NAMALWA (cell line): ENCODE measurements at places on chromosomes 12 and 14.

GRCh38 chr12:132748319-132748718 is 13.3 kb downstream of the ANKLE2 start:
- DNase-seq: no peak

DNA sequence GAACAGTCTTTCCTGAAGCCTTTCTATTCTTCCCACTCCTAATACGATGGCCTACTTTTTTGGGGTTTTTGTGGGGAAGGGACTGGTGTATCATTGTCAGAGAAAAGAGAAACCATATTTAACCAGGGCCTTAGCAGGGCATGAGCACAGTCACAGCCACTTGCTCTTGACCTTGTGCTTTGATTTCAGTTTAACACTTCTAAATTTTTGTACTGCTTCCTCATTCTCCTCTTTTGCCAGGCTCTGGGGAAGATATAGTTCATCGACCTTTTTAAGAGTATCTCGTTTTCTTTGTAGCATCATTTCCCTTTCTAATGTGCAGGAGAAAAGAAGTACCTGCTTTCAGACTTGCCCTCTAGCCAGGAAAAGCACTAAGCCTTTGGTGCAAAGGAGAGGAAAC is 2.2 kb downstream of the ZBTB1 start:
- DNase-seq: peak; percentile 34

DNA sequence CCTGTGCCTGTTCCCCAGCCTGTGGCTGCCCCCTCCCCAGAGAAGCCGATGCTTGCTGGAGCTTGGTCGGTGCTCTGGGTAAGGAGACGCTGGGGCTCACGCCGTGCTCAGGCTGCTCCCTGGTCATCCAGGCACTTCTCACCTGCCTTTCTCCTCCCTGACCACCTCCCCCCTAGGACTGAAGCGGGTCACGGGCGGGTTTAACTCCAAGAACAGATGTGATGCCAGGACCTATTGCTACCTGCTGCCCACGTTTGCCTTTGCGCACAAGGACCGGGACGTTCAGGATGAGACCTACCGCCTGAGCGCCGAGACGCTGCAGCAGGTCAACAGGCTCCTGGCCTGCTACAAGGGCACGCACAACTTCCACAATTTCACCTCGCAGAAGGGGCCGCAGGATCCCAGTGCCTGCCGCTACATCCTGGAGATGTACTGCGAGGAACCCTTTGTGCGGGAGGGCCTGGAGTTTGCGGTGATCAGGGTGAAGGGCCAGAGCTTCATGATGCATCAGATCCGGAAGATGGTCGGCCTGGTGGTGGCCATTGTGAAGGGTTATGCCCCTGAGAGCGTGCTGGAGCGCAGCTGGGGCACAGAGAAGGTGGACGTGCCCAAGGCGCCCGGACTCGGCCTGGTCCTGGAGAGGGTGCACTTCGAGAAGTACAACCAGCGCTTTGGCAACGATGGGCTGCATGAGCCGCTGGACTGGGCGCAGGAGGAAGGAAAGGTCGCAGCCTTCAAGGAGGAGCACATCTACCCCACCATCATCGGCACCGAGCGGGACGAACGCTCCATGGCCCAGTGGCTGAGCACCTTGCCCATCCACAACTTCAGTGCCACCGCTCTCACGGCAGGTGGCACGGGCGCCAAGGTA is 8.4 kb upstream of the EP400 start:
- DNase-seq: no peak

DNA sequence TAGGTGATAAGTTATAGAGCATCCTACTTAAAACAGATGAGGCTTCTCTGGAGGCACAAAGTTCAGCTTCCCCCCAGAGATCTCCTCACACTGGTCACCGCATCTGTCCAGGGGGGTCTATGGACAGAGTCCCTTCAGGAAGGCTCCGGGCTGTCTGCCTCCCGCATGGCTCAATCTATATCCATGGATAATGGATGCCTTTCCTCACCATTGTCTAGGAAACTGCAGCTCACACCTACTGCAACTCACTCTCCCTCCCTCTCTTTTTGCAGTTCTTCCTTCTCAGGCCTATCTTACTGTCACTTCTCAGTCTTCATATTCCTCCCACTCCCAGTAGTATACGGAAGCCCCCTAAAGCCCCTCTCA is 100.6 kb upstream of the BCL2L14 start:
- DNase-seq: no peak

- DNase-seq: no peak
These were observed 181.1 kb upstream of the HIF1A start for GRCh38 chr14:61513986-61514830.

DNA sequence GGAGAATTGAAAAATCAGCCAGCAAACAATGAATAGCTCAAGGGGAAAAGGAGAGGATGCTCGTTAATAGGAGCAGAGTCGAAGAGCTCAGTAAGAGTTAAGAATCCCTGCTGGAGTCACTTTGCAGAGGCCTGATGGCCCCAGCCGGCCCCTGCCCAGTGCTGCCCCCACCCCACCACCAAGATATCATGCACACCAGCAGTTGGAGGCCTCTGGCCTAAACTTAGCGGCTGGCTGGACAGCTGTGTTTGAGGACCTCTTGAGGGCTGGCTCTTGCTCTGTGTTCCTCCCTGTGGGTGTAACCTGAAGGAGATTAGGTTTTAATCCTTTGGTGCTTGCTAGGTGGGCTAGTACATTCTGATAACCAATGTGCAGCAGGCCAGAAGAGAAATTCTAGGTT is 142.0 kb downstream of the PLXNC1 start:
- no peak for DNase-seq

DNA sequence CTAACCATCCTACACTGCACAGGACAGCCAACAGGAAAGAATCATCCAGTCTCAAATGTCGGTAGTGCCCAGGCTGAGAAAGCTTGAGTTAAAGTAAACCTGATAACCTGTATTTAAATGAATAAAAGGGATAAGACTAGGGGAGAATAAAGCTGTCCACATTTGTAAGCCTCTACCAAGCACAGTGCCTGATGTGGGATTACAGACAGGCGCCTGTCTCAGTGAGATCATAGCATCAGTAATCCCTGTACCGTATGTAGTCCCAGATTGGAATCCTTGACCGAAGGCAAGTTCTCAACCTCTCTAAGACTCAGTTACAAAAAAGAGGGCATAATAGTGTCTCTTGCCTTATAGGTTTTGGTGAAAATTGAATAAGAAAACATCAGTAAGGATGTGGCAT is 59.9 kb downstream of the BICD1 start:
- DNase-seq: no peak

DNA sequence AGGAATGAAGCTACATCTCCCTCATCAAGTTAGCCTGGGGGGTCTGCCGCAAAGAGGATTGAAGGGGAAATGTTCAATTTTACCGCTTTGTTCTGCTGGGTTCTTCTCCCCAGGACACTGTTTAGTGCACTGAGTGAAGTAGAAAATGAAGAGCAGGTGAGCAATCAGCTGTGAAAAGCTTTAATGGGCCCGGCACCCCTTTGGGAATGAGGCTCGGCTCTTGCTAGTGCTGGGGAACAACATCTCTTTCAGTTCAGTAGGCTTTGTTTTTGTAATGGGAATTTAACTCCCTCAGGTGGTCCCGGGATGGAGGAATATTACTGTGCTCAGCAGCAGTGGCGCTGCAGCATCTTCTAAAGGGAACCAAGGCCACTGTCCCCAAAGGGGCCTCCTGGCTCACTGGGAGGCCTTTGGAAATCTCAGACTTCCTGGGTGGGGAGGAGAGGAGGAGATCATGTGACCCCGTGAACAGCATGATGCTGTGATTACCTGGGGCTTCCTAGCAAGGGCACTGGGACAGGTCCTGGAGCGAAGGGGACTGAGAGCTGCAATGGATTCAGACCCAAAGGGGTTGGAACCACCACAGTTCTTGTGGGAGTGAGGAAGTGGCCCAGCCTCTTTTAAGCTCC is 85.2 kb upstream of the MAX start:
- DNase-seq: no peak

GRCh38 chr12:108516511-108517275 is 1.6 kb downstream of the FICD start:
- peak; percentile 49 for DNase-seq

DNA sequence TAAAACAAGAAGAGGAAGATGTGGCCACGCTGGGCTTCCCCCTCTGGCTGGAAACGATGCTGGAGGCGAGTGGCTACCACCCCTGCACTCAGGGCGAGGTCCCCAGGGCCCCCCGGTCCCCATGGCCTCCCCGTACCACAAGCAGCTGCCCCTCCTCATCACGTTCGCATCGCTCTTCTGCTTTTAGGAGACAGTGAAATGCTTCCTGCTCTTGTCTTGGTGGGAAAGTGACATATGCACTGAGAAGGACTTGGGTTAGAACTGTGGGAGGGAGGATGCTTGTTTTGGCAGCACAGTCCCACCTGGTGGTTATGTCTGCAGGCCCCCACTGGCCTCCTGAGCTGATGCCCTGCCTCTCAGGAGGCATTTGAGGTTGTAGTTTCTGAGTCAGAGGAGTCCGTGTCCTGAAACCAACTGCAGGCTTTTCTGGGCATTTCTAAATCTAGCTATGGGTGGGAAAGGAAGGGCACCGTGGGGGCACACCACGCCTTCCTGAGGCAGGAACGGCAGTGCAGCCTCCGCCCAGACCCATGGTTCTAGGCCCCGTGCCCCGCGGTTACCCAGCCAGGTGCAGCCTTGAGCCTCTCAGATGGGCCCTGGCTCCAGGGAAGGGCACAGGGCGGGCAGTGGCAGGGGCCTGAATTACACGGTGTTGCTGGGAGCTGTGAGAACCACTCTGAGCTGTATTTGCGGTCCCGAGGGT is 139.3 kb downstream of the ADGRD1 start:
- DNase-seq: peak; percentile 15

GRCh38 chr14:65476942-65477318 is 64.4 kb downstream of the FUT8 start:
- DNase-seq: no peak

GRCh38 chr12:29970501-29970900 is 186.8 kb upstream of the TMTC1 start:
- DNase-seq: no peak

DNA sequence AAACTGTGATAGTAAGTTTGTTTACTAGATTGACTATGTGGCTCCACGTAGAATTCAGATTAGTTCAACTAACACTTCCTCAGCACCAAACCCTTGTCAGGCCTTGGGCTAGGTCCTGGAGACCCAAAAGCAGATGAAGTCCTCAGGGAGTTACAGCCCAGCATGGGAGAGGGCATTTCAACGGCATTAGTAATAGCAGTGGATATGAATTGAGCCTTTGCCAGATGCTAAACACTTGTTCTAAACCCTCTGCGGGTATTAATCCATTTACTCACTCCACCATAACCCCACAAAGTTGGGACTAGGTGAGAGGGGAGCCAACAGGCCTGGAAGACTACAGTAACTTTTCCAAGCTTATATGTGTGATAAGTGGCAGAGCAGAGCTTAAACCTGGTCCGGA is 714.6 kb downstream of the DIO2 start:
- no peak for DNase-seq

DNA sequence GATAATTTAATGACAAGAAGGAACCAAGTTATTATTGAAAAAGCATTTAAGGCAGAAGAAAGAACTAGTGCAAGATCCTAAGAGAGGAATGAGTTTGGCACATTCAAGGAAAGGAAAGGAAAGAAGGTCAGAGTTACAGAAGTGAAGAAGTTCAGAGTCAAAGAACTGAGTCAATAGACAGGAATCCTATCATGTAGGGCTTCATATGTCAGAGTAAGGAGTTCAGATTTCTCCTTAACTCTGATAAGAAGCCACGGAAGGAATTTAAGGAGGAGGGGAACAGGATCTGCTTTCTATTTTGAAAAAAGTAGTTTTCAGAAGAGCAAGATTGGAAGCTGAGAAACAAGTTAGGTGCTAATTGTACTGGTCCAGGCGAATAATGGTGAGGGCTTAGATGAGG is 223.1 kb upstream of the FOXN3 start:
- DNase-seq: no peak

GRCh38 chr14:55383541-55384140 is 28.0 kb downstream of the ATG14 start:
- DNase-seq: no peak

DNA sequence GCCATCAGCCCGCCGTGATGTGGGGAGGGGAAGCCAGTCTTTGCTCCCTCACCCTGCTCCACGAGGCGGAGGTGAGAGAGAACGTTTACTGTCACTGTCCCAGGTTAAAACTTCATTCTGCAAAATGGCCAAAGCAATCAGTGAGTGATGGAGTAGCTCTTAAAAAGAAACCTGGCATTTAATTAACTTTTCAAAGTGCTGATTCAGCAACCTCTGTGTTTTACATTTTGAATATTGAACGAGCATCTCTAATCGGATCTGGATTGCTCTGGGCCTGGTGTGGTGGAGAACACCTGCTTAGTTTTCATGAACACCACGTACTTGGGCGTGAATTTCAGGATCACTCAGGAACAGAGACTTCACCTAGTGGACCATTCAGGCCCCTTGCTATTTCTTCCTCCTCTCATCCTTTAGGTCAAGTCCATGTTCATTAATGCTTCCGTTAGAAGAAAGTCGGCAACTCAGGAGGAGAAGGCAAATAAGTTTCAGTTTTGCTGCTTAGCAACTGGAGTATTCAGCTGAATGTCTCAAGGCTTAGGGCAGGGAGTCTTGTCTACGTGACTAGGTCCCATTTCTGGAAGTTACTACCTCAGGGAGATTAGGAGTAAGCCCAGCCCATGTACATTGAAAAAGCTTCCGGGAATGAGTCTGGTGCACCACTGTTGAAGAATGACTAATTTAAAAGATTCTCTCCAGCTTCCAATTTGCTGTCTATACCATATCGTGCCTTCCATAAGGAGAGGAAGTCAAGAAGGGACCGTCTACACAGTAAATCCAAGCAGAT is 68.2 kb downstream of the IFT43 start:
- DNase-seq: no peak

DNA sequence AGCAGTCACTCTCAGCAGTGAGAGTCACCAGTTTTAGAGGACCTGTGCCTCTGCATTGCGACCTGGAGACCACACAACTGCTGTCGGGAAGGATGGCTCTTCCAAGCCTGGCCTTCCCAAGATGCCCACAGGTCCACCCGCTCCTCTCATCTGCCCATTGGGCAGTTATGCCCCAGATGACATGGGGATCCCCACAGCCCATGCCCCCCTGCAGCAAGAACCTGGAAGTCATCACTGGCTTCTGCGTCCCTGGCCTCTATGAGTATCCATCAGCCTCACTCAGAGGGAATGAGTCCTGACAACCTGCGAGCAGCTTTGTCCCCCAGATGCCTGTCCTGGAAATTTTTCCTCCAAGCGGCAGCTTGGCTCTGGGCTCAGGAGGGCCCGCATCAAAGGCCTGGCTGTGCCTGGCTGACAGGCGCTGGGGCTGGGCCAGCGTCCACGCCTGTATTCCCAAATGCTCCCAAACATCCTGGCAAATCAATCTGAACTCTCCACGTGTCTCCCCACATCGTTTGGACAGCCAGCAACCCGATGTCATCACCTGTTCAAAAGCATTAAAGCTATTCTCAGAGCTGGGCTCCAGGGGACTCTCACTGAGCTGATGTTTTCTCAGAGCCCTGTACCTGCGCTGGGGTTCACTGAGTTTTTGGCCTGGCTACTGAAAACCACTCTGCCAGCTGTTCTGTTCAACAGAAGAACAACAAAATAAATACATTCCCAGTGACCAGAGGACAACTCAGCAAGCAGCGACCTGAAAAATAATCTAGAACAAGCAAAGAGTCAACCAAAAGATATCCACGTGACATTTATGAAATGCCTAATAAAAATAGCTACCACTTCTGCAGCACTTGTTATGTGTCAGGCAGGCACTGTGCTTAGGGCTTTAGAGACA is 57.8 kb downstream of the CLMN start:
- no peak for DNase-seq
